Stimulated activated CD4-positive, alpha-beta T cell treated with anti-CD3 and anti-CD28 coated beads, Interleukin-1b, Interleukin-23, amount 100 ng/mL, for 24 hours (primary cell): ENCODE measurements at places on chromosomes 11 and 22.
A peak's percentile ranks its signal among the peaks of the same experiment; 100 is the strongest.

- no peak for DNase-seq
Measured at GRCh38 chr11:86717817-86718501, 45.5 kb upstream of the ME3 start.

- DNase-seq, result no peak
Measured at GRCh38 chr11:116035977-116036376, 531.8 kb upstream of the CADM1 start.

- no peak for DNase-seq
Measured at GRCh38 chr11:36478700-36479329, 31.3 kb downstream of the TRAF6 start.

GRCh38 chr11:59076876-59077571 is 9.1 kb upstream of the GLYATL1B start:
- DNase-seq, result no peak

DNA sequence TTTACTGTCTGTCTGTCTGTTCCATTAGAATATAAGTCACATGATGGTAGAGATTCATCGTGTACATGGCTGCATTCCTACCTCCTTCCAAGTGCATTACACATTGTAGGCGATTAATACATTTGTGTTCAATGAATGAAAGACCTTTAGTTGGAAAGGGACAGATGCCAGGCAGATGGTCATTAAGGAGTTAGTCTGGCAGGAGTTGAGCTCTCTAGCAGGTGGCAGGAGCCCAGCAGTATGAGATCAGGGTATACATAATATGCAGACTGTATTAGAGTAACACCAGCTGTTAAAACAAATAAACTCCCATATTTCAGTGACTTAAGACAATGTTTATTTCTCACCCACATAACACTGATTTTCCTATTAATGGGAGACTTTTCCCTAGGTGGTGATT is 147.7 kb upstream of the LARGE1 start:
- DNase-seq, result no peak

- peak; percentile 81 for DNase-seq
Measured at GRCh38 chr22:46006379-46007002, 29.5 kb upstream of the WNT7B start.

DNA sequence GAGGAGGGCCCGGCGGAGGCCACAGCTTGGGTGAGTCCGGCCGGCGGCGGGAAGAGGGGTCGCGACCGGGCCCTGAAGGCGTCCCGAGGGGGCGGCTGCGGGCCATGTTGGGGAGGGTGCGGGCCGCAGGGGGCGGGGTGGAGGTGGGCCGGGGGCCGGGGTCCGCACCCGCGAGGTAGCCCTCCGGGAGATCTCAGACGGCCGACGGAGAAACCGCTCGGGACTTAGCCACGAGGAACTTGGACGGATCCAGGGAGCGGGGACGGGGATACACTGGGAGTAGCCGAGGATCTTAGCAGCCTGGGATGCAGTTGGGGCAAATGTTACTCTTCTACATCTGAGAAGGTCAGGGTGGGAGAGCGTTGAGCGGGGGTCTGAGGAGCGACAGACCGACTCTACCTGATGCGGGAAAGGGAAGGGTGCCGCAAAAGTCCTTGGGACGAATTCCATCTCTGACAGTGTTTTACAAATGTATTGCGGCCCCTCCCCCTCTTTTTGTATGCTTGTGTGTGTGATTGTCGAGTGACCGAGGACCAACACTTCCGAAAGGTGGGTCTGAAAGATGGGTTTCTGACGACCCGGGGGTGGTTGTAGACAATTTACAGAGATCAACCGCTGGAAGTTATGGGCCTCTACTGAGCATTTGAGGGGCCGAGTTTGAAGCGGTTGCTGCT is 658 bp downstream of the STIP1 start:
- DNase-seq, result no peak

DNA sequence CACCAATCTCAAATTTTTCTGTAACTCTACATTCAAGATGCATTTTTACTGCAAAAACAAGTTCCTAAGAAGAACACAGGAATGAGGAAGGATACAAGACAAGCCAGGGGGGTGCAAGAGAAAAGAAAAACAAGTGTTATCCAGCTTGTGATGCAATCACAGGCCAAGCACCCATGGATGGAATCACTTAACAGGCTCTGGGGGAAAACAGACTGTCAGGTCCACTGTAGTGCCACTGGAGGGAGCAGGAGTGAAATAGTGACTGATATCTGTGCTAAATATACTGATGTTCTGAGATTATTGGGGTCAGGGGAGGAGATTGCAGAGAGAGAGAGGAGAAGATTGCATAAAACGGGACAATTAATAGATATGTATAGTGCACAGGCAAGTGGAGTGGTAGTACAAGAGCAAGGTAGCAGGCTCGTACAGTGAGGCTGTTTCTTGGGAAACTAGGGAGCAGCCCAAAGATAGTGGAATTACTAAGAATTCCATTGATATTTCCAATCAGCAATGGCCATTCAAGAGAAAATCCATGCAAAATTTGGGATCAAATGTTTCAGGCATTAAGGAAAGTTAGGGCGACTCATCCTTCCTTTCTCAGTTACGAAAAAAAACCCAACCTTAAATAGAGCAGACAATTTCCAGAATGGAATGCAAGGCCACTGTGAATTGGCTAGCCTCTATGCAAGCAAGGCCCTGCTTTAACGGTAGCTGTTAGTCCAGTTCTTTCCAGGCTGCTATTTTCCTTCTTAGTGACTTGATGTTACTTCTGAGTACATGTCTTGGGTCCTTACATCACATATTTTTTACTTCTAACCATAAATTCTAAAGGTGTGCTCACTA is 52.2 kb upstream of the CEP126 start:
- no peak for DNase-seq

GRCh38 chr11:46381048-46381818 is at the start of gene MDK:
Gene MDK (plus strand): TSS chr11:46381669. CDS start chr11:46382058, 389 bp downstream.
- no peak for DNase-seq

GRCh38 chr22:23749841-23750301 is 1.0 kb downstream of the ZNF70 start:
- DNase-seq, result no peak
